ENCODE measurements at places on chromosomes 2 and 18. TPM values are rescaled to one million over a fixed set of nuclear protein-coding genes. Genes with fewer than 3 reads are reported as not detected.

EN1 gene
- total RNA-seq, result not detected

CD8B2 gene
- not detected for total RNA-seq

PDE1A gene
- not detected for total RNA-seq

MRO gene
- not detected for total RNA-seq

ELOA2 gene
- total RNA-seq, result not detected

GRCh38 chr2:127545189-127545588 is 9.7 kb downstream of the MYO7B start:
- DNase-seq, result no peak

- DNase-seq, result no peak
These were observed 65.0 kb downstream of the NYAP2 start for GRCh38 chr2:225464346-225465025.

DNA sequence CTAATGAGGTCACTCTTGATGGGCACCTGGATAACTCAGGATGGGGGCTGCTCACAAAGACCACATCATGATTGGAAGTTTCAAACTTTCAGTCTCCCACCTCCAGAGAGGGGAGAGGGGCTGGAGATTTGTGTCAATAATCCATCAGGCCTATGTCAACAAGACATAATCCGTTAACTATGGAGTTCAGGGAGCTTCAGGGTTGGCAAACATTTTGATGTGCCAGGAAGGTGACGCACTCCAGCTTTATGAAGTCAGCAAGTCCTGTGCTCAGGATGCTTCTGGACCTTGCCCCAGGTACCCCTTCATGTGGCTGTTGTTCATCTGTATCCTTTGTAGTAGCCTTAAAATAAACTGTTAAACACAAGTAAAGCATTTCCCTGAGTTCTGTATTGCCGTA is 19.0 kb downstream of the SKA1 start:
- DNase-seq, result no peak

- no peak for DNase-seq
These were observed 616.1 kb upstream of the LRATD1 start for GRCh38 chr2:14016289-14016955.

DNA sequence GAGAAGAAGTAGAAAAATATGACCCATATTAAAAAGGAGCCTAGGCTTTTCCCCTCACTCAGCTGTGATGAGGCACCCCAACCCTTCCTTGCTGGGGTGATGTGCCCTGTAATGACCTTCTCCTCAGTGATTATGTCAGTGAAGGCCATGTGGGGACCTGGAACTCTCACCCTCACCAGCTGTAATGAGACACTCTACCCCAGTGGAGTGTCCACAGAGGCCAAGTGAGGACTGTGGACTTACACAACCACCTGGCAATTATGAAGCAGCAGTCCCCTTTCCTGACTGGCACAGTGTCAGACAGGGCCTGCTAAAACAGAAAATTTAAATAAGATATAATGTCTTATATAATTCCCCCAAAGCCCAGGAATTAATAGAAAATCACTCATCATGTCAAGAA is 54.2 kb downstream of the SEMA4F start:
- no peak for DNase-seq

GRCh38 chr18:199214-199613 is 40.9 kb downstream of the USP14 start:
- no peak for DNase-seq

GRCh38 chr2:218805627-218806026 is 23.7 kb downstream of the CYP27A1 start:
- DNase-seq, result peak; percentile 30

DNA sequence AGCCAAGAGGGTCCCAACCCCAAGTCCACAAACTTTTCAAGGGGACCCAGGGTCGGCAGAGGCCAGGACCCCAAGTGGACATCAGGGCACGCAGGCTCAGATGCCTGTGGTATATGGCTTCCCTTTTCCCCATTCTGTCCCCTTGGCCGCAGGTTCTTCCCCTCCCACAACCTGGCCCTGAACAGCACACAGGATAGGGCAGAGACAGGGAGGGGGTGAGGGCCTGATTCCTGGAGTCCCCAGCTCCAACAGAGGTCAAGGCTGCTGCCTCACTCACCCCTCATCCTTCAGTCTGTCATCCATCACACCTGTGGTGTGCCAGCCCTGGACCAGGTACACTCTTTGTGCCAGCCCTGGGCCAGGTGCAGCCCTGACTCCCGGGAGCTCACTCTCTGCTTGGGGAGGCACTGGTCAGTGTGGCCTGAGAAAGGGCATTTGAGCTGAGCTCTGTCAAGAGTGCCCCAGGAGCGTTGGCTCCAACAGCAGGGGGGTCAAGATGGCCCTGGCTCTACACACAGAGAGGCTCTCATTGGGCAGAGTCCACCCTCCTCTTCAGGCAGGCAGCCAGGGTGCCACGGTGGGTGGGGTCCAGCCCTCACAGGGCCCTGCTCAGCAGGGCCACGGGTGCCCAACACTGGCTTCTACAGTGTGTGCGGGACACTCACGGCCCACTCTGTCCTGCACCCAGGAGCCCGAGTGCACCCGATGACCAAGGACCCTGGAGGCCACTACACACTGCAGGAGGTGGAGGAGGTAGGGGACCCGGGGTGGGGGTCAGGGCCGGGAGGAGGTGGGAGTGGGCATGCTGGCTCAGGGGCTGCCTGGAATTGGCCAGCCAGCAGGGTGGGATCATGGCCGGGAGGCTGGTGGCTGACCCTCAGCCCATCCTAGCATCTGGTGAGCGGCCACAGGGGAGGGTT is 1.6 kb downstream of the AGXT start:
- DNase-seq, result no peak

- DNase-seq, result no peak
These were observed 503.2 kb upstream of the CNTNAP5 start for GRCh38 chr2:123521854-123522253.

DNA sequence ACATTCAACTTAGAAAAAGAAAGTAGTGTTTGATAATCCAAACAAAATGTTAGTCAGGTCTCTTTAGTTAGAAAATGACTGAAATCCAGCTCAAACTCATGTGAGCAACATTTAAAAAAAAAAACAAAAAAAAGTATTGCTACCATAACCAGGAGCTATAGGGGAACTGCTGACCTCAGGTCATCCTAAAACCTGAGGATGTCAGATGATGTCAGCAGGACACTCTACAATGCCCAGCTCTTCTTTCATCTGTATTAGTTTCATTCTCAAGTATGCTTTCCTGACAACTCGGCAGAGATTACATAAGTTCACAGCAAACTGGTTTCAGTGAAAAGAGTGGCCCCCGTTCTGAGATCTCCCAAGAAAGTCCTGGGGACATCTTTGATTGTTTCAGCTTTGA is 4.2 kb upstream of the ESCO1 start:
- DNase-seq, result no peak

- no peak for DNase-seq
These were observed 42.3 kb downstream of the R3HDM1 start for GRCh38 chr2:135573620-135574019.

- DNase-seq, result peak; percentile 79
These were observed 69.7 kb upstream of the KCNE4 start for GRCh38 chr2:222982010-222982908.

GRCh38 chr2:42585779-42586178 is 17.3 kb downstream of the MTA3 start:
- DNase-seq, result peak; percentile 77

GRCh38 chr2:156663757-156664409 is 227.7 kb downstream of the GPD2 start:
- DNase-seq, result no peak

- no peak for DNase-seq
These were observed 5.0 kb upstream of the UNC80 start for GRCh38 chr2:209766613-209767012.

- DNase-seq, result no peak
These were observed 23.7 kb downstream of the TMEM127 start for GRCh38 chr2:96241900-96242611.

- DNase-seq, result no peak
These were observed 336.5 kb downstream of the TNS1 start for GRCh38 chr2:217666338-217666737.

DNA sequence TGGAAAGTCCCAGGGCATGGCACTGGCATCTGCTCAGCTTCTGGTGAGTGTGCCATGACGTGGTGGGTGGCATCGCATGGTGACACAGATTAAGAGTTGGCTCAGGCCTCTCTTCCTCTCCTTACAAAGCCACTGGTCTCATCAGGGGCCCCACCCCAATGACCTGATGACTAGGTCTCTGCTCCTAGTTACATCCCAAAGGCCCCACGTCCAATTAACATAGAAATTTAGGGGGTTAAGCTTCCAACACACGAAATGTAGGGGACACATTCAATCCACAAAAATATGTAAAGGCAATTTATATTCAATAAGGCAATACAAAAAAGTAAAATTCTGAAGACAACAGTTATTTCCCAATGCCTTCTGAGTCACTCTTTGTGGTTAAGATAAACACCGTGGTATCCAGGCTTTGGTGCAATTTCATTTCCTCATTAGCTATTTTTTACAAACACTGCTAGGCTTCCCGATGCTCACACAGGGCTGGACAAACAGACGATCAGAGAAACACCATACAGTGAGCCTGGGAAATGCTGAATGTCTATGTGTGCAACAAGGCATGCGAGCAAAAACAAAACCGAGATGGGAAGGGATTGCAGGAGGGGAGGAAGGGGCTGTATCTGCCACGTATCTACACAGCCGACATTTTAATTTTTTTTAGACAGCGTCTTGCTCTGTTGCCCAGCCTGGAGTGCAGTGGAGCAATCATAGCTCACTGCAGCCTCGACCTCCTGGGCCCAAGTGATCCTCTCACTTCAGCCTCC is 67.2 kb downstream of the MBP start:
- peak; percentile 83 for DNase-seq

GRCh38 chr2:239155806-239156480 is 244.9 kb downstream of the HDAC4 start:
- no peak for DNase-seq

Data from Caki2 (cell line).